CD4-positive, CD25-positive, alpha-beta regulatory T cell (primary cell): ENCODE measurements at places on chromosomes 12 and 14.

DNA sequence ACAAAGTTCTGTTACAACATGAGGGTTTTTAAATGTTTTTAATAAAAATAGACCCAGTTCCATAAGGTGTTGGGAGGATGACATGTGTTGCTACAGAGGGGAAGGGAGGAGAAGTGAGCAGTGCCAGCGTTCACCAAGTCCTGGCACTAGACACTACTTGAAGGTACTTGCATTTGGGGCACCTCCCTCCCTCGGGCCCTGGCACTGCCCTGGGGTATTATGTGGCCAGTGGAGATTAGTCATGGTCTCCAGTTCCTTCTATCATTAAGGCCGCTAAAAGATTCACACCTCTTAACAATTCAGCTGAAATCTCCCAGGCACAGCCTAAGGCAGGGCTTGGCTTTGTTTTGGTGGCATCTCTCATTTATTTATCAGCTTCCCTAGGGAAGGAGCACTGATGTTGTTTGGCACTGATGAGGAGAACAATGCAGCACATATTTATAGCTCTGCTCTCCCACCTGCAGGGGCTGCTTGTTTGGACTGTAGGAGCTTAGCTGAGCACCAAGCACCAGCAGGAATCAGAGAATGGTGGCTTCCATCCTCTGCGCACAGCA, 155.5 kb upstream of the NTF3 start:
- no peak for DNase-seq

DNA sequence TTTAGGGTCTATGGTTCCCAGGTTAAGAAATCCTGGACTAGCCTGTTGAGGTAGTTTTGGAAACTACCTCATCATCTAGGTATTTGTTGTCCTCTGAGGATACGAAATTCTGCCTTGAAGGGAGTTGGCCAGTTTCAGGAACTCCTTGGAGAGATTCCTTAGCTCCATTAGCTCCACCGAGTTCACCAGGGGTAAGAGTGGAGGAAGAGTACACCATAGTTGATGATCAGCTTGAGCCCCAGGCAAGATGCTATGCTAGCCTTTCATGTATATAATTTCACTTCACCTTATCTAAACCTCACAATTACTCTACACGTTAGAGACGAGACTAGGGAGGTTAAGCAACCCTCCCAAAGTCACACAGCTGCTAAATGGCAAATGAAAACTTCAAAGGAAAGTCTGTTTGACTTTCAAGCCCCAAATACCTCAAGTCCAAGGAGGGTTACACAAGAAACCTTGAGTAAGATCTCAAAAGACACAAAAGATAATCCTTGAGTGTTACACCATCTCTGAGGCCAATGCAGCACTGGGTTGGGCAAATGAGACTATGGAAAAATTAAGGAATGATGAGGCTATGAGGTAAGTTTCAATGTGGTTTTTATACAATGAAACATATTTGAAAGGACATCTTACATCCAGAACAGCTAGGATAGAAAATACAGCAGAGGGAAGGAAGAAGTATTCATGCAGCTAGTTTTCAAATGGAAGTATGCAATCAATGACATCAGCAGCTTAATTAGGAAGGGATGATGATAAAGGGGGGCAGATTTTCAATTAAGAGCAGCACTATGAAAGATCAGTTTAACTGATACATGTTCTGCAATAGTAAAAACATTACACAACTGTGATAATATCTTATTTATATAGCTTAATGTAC, 97.2 kb upstream of the KRAS start:
- no peak for DNase-seq

GRCh38 chr12:68888243-68888642, 44.7 kb downstream of the CPM start:
- DNase-seq: no peak

DNA sequence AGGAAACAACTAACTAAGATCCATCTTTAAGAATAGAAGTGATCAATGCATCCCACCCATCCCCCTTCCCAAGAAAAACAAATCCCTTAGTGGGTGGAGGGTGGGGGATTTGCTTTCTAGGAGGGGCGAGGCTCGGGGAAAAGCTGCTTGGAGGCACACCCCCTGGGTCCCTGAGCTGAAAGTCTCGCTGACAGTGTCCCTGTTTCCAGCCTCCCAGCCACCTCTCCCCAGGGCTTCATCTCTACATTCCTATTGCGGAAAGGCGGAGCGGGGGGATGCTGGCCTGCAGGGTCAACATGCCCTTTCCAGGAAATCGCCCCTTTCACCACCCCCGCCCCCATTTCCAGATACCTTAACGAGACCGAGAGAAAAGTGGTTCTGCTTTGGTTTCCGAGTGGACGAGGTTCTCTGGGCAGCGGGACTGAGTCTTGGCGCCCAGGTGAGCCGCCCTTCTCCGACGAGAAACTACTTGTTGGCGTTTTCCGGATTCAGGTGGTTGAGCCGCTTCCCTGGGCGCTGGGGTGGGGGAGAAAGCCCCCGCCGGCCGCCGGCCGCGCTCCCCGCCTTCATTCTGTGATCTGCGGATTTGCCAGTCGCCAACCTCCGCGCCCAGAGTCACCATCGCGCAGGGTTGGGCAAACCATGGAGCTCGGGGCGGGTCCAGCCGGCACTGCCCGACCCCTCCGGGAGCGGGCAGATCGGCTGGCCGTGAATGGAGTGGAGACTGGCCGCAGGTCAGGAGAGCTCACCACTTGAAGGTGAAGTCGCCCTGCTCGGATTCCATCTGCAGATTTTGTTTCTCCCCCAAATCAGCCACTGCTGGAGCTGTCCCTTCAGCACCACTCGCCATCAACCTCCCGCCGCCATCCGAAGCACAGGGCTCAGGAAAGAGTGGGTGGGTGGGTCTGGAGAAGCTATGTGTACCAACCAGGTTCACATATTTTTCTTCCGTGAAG, 505 bp downstream of the KCNC2 start:
- DNase-seq: no peak
